ENCODE measurements at places on chromosomes 13 and 19.

- no peak for DNase-seq
These were observed 1.3 kb downstream of the ALOX5AP start for GRCh38 chr13:30736461-30737320.

DNA sequence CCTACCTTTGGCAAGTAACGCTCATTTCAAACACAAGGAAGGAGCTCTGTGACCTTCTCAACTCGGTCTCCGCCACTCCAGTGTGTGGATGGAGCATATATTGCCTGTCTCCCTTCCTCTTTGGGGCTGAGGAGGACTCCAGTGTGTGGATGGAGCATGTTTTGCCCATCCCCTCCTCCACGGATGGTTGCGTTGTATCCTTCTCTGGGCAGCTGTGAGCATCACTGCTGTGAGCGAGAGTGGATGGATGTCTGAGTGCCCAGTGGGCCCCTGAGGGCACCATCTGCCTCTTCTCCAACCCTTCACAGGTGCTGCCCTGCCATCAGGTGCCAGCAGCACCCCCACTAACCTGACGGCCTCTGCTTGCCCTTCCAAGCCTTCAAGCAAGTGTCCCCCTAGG, 186.2 kb downstream of the TEX29 start:
- DNase-seq = no peak

DNA sequence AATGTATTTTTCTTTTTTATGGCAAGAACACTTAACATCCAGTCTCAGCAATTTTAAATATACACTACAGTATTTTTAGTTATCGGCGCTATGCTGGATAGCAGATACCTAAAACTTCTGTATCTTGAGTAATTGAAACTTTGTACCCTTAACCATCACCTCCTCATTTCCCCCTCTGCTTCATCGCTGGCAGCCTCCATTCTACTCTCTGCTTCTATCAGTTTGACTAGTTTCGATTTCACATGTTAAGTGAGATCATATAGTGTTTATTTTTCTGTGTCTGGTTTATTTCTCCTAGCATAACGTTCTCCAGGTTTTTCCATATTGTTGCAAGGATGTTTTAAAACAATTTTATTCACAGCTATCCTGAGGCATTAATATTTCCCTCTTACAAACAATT, 340.8 kb upstream of the SLC10A2 start:
- no peak for DNase-seq

GRCh38 chr19:34487651-34488051, 6.1 kb downstream of the WTIP start:
- DNase-seq = no peak

DNA sequence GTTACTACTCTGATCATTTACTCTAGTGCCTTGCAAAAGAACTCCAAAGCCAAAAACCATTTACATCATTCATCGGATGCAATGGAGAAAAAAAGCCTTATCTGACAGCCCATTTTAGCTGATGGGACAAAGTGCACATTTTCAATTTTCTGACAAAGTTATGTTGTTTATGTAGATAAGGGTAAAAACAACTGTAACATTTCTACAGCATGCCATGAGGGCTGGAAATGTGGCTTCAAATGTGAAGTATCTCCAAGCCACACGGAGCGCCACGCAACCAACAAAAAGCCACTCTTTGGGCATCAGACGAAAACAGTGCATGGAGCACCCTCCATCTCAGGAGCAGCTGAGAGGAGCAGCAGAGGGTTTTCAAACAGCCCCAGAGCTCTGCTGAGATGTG, 364.6 kb upstream of the ZNF507 start:
- DNase-seq = no peak

- DNase-seq = peak; percentile 58
These were observed 9.7 kb downstream of the CTU1 start for GRCh38 chr19:51098365-51099046.

DNA sequence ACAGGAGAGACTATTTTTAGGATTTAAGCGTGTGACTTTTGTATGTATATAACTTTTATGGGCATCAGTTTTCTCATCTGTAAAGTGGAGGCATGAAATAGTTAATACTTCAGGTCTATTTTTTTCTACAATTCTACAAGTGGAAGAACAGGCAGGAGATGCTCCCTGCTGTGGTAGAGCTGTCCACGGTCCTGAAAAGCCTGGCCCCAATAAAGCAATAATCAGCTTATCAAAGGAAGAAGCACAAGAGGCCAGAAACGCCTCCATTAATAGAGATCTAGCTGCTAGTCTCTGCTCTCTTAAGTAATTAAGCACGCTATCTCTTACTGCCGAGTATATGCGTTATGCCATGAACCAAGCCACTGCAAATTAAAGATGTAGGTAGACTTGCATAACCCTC, 28.0 kb upstream of the WASF3 start:
- DNase-seq = no peak

- DNase-seq = no peak
These were observed 6.5 kb upstream of the RLN3 start for GRCh38 chr19:14021474-14021873.

DNA sequence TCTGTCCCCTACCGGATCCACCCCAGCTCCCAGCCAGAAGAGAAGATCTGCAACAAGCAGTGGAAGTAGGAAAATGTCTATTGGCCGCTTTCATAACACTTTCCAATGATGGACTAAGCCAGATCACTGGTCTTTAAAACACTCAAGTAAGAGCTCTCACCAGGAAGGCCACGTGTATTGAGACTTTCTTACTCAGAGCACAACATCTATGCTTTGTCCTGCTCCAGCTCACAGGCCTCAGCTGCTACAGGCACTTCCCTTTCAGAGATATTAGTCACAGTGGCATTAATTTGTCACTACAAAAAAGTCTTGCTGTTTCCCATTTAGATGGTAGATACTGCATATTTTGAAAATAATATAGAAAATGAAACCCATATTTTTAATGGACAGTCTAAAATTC, 164.2 kb downstream of the ABCC4 start:
- no peak for DNase-seq

- DNase-seq = peak; percentile 93
These were observed 1.3 kb downstream of the IRF3 start for GRCh38 chr19:49664171-49665035.

- no peak for DNase-seq
These were observed 18.4 kb upstream of the CHST8 start for GRCh38 chr19:33603377-33603776.

GRCh38 chr13:48201044-48201443, 32.0 kb upstream of the ITM2B start:
- no peak for DNase-seq

- peak; percentile 68 for DNase-seq
These were observed at the start of gene TTC9B for GRCh38 chr19:40217934-40218890. Gene TTC9B, minus strand, starts transcription at chr19:40218384. Its CDS starts 3 bp downstream, at chr19:40218381.

DNA sequence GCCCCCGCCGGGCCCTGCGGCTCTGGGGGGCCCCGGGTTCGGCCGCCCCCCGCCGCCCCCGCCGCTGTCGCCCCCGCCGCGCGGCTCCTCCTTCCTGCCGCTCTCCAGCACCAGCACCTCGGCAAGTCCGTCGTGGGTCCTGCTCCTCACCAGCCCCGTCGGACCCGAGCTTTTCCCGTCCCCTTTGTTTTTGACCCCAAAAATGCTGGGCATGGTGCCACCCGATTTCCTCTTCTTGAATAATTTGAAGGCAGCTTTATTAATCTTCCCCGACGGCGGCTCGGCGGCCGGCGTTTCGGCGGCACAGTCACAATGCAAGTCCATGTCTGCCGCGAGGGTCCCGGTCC, 945 bp downstream of the AMER2 start:
- no peak for DNase-seq

GRCh38 chr19:53906211-53907192, 2.6 kb upstream of the CACNG7 start:
- DNase-seq = peak; percentile 82

DNA sequence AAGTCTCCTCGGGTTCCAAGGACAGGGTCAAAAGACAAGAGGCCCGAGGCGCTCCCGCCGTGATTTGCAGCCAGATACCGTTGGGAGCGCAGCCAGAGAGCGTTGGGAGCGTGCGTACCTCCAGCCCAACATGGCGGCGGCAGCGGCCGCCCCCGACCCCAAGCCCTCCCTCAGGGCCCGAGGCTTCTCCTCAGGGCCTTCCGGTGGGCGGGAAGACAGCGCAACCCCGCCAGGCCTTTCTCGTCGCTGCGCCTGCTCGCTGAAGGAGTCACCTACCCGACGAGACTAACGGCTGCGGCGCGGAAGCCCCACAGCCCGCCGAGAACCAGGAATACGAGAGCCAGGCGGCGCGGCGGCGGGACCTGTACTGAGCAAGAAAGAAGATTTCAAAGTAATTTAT, 3.2 kb upstream of the ZNF850 start:
- DNase-seq = no peak

- no peak for DNase-seq
These were observed 120.2 kb downstream of the DNAJC15 start for GRCh38 chr13:43143591-43143990.

DNA sequence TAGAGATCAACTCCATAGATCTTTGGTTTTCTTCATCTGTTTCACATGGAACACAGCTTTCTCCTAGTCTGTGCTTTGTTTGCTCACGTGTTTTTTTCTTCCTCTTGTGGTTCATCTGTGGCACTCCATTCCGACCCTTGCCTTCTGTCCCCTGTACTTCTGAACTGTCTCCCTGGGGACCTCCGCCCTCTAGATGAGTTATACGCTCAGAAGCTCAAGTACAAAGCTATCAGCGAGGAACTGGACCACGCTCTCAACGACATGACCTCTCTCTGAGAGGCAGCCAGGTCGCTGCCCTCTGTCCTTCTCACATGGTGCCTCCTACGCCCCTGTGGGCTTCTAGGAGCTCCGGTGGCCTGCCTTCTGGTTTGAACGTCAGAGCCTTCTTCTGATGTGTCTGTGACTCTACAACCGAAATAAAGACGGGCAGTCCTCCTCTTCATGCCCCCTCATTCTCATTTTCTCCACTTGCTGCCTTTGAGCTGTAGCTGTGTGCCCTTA, 16.6 kb upstream of the RAB8A start:
- DNase-seq = peak; percentile 57

DNA sequence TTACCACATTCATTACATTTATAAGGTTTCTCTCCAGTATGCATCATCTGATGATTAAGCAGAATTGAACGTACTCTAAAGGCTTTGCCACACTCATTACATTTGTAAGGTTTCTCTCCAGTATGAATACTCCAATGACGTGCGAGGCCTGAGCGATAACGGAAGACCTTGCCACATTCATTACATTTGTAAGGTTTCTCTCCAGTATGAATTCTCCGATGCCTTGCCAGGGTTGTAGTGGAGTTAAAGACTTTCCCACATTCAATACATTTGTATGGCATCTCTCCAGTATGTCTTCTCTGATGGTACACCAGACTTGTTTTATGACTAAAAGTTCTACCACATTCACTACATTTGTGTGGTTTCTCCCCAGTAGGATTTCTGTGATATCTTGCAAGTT, 16.8 kb upstream of the ZNF432 start:
- DNase-seq = no peak

GRCh38 chr19:2761876-2762782, 20.9 kb downstream of the SGTA start:
- no peak for DNase-seq

DNA sequence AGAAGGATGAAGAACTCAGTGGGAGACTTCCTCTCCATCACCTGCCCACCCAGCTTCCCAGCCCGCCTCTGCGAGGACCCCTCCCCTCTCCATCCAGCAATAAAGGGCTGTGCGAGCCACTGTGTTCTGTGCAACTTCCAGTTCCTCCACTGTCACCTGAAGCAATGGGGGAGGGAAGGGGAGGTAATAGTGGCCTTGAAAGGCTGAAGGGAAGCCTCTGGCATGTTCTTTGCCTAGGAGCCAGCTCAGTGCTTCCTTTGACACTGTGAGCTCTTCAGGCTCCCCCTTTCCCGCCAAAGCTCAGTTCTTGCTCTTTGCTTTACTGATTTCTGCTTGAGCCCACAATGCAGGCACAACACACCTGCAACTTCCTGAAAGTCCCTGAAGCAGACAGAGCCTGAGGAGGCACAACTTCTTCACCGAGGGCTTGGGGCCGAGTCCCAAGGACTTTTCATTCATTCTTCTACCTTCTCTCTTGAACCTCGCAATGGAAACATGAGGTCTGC, 73.2 kb upstream of the DOCK9 start:
- DNase-seq = no peak

GRCh38 chr13:104008541-104009435, 942.6 kb upstream of the SLC10A2 start:
- DNase-seq = no peak

- DNase-seq = no peak
These were observed 7.0 kb downstream of the C2CD4C start for GRCh38 chr19:401866-402511.

DNA sequence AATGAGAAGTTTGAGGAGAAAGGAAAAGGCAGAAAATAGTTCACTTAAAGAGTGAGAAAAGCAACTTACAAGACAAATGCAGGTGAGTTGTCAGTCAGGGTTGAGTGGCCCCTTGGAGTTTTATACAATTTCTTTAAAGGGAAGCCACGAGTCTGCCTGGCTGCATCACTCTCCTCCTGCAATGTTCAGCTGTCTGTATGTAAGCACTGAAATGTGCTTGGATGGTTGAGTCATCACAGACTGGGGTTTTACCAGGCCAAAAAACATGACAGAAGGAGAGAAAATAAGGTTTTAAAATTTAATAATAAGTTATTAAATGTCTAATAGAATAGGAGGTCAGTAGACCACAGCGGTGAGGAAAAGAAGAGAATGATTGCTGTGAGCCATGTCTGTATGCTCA, 51.0 kb upstream of the FGF14 start:
- DNase-seq = no peak

DNA sequence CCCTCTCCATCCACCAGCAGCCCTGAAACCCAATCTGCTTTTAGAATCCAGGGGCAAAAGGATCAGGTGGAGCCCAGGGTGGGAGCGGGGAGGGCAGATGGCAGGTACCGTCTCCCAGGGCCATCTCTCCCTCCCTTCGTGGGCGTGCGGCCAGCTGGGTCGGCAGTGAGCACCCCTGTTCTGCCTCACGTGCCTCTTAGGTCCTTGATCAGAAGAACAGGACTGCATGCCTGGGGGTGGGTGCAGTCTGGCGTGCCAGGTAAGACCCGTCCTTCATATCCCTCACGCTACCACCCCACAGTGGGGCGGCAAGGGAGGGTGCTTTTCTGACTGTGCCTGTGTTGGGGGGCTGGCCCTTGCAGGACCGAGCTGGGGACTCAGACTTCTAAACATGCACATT, 2.0 kb downstream of the SLC8A2 start:
- DNase-seq = no peak

DNA sequence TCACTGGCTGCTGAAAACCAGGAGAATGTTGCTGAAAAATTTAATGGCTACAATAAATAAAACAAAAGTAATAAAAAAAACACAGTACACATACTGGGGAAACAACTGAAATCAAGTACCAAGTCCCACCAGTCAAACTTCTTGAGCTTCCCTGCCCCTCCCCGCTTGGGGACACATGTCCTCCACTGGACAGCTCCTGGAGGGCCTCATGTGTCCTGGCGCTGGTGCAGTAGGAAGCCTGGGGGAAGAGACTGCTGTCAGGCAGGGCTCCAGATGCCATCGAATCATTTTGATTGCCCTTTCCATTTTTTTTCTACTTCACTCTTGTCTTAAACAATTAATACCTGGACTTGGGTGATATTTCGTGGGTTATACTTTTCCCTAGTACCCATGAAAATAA, 26.6 kb upstream of the SLC35E1 start:
- no peak for DNase-seq

- DNase-seq = no peak
These were observed 360.9 kb downstream of the SLITRK5 start for GRCh38 chr13:88031980-88032559.

Data from activated T-cell treated with anti-CD3 and anti-CD28 coated beads, Interleukin-2, amount 50 U/mL, for 24 hours (primary cell).